CD4-positive, alpha-beta T cell treated with Interferon alpha-2 for 1 hour (primary cell): ENCODE measurements at places on chromosomes 12 and 14.

DNA sequence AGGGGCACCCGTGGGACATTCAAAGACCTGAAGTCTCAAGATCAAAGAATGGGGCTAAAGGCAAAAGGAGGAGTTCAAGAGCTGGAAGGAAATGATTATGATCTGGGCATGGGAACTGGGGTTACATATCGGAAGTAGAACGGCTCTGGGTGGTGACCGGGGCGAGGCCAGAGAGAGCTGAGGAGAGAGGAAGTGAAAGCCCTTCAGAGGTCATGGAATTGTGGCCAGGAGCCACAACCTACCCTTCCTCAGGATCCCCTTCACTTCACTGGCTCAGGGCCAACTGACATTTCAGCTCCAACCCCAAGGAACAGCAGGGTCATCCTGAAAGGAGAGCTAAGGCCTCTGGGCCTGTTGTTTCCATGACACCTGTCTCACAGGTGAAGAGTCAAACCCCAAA, 57.8 kb downstream of the GALNT16 start:
- DNase-seq = no peak

DNA sequence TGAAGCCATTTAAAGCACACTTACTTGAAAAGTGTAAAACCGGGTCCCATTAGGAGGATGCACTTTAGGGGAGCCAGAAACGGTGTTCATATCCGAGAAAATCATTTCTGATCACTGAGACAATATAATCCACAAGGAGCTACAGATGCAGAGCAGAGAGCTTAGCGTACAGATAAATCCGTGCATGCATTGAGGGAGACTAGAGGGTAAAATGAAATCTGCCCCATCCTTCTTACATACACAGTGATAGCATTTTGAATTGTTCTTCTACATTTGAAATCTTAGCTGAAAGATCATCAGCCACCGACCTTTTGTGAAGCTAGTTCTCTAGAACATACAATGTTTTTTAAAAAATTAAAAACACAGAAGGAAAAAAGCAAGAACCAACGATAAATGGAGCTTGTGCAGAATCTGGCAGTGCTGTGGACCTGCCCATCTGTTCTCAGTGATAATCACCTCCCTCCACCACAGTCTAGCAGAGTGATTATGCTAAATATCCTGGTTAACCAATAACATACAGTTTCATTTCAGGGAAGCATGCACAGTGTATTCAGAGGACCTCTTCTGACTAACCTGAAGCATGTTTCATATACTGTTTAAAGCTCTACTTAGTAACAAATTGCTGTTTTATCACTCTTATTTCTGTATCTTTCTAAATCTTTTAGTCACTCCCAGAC, 161.1 kb downstream of the PPFIA2 start:
- no peak for DNase-seq

GRCh38 chr12:113271853-113272561, 50.7 kb downstream of the TPCN1 start:
- no peak for DNase-seq

DNA sequence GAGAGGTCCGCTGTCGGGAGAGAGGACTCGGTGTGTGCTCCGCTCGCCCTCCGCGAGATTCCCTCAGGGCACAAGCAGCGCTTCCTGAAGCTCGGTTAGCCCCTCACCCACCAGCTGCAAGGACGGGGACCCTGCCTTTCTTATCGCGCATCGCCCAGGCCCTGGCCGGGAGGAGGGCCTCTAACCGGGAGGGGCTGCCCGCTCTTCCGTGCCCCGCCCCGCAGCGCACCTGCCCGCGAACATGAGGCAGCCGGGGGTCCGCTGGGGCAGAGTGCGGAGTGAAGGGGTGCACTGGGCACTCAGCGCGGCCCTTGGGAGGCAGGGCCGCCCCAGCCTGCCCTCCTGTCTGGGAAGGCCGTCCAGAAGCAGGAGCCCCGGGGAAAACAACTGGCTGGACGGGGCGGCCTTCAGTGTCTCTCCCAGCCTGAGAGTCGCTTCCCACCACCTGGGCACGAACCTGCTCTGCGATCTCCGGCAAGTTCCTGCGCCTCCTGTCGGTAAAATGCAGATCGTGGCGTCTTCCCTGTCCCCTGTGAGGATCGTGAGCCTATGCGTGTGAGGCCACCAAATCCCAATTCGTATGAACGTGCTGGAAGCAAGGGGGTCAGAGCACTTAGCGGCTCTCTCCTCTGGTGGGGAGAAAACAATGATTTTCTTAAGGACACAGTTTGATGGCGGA, 28.0 kb upstream of the ADIPOR2 start:
- peak; percentile 37 for DNase-seq

DNA sequence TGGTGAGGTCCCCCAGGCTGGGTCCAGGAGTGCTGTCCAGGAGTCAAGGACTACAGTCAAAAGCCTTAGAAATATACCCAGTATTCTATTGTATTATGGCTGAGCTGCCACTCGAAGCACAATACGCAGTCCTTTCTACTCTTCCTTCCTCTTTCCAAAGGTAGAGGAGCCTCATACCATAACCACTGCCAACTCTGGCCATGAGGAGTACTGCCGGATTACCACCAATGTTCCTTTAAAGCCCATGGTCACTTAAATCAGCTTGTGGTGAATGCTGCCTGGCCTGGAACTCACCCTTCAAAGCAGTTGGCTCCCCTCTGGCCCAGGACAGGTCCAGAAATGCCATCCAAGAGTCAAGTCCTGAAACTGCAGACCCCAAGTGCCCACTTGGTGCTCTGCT, 425.4 kb downstream of the SLC16A7 start:
- DNase-seq = no peak

GRCh38 chr12:51997136-51997535, 9.6 kb upstream of the TAMALIN start:
- no peak for DNase-seq

DNA sequence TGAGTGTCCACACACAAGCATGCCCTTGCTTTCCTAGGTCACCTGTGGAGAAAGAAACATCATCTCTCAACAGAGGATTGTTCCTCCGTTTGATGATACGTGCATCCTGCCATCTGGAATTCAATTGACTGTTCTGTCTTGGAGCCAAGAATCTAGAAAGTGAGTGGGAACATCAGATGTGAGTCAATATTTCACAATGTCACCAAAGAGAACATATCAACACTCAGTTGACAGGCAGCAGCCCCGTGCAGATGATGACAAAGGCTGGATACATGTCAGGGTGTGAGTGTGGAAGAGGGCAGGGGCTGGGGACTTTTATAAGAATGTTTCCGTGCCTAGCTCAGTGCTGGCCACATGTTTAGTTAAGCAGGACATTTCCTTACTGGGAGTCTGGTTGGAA, 76.1 kb downstream of the TBC1D30 start:
- DNase-seq = no peak
